ENCODE measurements at places on chromosomes 1 and 21.

DNA sequence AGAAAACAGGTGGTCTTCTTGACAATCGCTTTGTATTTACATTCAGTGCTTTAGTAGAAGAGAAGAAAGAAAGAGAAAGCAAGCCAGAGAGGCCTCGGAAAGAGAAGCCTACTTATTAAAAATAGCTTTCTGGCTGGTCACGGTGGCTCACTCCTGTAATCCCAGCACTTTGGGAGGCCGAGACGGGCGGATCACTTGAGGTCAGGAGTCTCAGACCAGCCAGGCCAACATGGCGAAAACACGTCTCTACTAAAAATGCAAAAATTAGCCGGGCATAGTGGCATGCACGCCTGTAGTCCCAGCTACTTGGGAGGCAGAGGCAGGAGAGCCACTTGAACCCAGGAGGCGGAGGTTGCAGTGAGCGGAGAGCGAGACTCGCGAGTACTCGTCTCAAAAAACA is 1.8 kb upstream of the SLC19A2 start:
- DNase-seq: no peak

GRCh38 chr1:34681480-34682451 is 73.1 kb upstream of the GJB5 start:
- peak; percentile 37 for DNase-seq

- DNase-seq: no peak
Measured at GRCh38 chr1:193545171-193545570, 358.8 kb upstream of the B3GALT2 start.

- DNase-seq: no peak
Measured at GRCh38 chr1:162475539-162476185, 22.0 kb upstream of the UHMK1 start.

GRCh38 chr1:9200441-9200840 is 34.1 kb upstream of the H6PD start:
- no peak for DNase-seq

GRCh38 chr1:56380531-56380930 is 198.8 kb downstream of the PLPP3 start:
- no peak for DNase-seq

GRCh38 chr21:29005696-29006095 is 13.0 kb upstream of the LTN1 start:
- no peak for DNase-seq

- no peak for DNase-seq
Measured at GRCh38 chr1:233744779-233745513, 131.0 kb downstream of the KCNK1 start.

DNA sequence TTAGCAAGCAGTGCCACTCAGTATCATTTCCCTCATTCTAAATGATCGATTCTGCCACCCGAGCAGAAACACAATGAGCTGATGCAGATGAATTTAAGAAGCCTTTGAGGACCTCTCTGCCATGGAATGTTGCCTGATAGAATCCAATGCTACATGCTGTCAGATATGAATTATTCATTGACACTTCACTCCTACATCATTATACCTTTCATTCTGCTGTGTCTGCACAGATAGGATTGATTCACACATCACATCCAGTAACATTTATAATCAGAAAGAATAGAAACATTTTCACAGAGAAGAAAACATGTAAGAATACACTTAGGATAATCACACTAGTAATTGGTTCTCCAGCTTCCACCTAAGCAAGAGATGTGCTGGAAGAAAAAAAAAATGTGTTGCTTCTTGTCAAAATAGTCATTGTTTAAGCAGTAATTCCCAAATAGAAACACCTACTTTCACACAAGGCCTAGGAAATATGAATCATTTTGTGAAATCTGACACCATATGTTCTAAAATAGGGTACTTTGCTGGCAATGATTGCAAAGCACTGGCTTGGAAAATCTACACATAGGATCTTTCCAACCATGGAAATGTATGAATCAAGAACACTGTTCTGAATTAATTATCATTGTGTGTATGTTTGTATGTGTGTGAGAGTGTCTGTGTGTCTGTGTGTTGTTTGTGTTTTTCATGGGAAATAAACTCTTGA is 110.1 kb downstream of the GRIK1 start:
- no peak for DNase-seq

- DNase-seq: no peak
Measured at GRCh38 chr1:14037101-14037847, 337.3 kb downstream of the PRDM2 start.

GRCh38 chr1:204658295-204658694 is 27.2 kb downstream of the LRRN2 start:
- no peak for DNase-seq

DNA sequence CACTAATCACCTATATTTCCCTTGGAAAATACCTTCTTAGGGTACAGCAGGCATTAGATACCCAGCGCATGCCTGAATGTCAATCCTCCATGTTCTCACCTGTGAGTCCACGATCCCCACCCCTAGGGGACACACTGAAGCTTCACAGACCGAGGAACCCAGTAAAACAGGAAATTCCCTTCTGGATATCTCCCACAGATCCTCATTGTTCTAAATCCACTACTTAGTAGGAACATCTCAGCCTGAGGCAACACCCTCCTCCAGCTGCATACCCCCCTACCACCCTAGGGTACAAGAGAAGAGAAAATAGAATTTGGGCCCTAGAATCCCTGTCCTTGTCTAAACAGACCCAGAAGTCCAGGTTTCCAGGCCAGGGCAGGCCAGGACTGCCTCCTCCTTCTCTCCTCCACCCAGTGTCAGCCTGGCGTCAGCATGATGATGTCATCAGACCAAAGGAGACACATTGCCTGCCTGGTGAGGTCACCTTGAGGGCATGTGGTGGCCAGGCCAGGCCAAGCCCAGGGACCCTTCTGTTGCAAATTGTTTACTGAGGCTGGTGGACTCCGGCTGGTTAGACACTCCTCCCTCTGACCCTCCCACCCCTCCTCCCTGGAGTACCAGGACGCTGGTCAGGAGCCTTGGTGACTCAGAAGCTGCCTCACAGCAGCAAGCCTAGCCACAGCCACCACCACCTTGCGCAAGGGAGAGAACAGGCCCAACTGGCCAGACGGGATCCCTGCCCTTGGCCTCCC is 6.2 kb downstream of the NECTIN4 start:
- DNase-seq: no peak

DNA sequence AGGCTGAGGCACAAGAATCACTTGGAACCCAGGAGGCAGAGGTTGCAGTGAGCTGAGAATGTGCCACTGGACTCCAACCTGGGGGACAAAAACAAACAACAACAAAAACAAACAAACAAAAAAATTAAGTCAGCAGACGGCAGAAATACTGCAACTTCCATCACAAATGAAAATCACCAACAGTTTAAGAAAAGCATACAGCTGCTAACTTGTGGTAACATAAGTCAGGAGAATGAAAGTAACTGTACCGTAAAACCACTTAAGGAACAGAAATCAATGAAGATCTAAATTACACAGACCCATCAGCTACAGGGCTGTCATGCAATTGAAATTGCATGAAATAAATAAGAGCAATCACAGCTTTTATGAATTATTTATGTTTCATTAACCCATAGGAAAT is 25.0 kb downstream of the MCOLN2 start:
- no peak for DNase-seq

DNA sequence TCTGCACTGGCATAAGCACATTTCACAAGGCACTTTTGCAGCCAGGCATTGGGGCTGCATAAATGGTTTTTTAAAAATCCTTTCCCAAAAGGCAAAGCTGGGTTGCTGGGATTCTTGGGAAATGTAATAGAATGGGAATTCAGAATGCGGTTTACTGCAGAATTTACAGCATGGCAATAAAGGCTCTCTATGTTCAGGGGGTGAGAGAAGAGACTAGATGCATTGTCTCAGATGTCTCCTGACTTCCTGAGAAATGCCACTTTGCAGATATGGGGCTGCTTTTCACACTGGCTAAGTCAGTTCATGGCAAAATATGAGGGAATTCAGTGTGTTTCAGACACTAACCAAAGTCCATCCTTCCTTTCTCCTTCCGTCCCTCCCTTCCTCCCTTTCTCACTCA is 13.5 kb downstream of the FCGR2B start:
- DNase-seq: no peak

- no peak for DNase-seq
Measured at GRCh38 chr1:226519135-226519534, 29.4 kb upstream of the STUM start.

- peak; percentile 71 for DNase-seq
Measured at GRCh38 chr1:62377043-62377562, 57.9 kb upstream of the KANK4 start.

DNA sequence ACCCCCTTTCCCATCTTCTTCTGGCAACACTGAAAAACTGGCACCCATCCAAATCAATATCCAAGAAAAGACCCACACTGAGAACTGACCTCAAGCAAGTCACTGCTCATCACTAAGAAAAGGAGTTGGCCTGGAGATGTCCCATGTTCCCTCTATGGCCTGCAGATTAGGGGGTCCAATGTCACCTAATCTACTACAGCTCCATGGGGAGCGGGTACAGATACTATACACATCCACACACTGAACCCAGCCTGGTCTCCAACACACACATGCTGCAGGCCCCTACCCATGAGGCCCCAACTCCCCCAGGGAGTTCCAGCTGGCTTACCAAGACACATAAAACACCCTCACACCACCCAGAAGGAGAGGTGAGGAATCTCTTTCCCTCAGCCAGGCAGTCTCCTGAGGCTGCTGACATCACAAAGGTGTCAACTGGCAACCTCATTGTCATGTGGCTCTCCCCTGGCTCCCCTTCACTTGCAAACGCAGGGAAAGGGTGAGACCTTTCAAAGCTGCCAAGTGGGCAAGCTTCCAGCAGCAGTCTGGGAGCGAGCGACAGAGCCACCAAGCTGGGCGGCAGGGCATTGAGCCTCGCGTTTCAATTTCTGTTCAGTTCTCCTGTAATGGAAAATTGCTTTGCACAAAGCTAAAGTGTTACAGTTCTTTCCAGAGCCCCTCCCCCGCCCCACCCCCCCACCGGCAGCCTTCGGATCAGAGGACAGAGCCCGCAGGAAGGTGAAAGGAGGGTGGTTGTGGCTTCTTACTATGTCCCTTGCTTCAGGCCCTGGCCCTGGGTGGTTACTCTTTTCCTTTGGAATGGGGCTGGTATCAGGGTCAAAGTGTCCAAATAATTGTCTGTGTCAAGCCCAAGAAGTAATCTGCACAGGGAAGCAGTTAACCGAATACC is at the start of gene LRRC52:
TSS of gene LRRC52 (plus strand) at position 469 of the 907 bp plus-strand sequence. CDS start at position 766, 297 bp downstream.
- DNase-seq: peak; percentile 88

- no peak for DNase-seq
Measured at GRCh38 chr1:7120863-7121621, 335.8 kb downstream of the CAMTA1 start.

GRCh38 chr1:184492536-184492935 is 105.7 kb downstream of the C1orf21 start:
- no peak for DNase-seq

DNA sequence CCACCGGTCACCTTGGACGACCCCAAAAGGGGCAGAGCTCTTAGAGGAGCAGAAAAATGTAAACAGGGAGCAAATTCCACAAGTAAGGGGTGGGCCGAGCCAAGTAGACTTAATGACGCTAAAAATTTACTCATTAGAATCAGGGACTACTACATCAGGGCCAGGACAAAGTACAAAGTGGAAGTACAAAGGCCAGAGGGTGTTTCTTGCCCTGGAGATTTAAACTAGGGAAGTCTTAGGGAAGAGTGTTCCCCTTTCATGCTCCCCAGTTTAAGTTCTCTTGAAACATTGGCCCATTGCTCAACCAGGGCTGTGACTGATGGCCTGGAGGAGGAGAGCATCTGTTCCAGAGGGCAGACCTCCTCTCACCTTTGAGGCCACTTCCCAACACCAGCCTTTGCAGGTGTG is 48.6 kb downstream of the BACH1 start:
- no peak for DNase-seq

DNA sequence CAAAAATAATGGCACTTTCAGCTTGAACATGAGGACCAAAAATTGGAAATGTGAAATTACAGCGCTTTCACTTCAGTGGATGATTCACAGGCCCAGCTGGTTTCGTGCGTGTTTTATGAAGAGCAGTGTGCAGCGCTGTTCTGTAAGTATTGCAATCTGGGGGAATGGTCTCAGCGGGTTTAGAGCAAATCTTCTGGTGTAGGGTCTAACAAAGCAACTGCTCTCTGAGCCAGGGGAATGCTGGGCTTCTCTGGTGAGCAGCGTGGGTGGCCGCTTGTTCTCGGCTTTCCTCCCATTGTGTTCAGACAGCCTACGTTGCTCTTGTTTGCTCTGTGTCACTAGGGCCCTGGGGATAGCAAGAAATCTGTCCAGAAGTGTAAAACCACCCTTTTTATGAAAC is 42.4 kb upstream of the GADD45A start:
- no peak for DNase-seq

Measured in NCI-H2171 (cell line).